ENCODE measurements at places on chromosomes 7 and 10.

- DNase-seq, result no peak
Observed at GRCh38 chr10:91162495-91163268, 57.8 kb upstream of the PCGF5 start.

- DNase-seq, result no peak
Observed at GRCh38 chr7:143203386-143203785, 18.5 kb upstream of the TAS2R40 start.

DNA sequence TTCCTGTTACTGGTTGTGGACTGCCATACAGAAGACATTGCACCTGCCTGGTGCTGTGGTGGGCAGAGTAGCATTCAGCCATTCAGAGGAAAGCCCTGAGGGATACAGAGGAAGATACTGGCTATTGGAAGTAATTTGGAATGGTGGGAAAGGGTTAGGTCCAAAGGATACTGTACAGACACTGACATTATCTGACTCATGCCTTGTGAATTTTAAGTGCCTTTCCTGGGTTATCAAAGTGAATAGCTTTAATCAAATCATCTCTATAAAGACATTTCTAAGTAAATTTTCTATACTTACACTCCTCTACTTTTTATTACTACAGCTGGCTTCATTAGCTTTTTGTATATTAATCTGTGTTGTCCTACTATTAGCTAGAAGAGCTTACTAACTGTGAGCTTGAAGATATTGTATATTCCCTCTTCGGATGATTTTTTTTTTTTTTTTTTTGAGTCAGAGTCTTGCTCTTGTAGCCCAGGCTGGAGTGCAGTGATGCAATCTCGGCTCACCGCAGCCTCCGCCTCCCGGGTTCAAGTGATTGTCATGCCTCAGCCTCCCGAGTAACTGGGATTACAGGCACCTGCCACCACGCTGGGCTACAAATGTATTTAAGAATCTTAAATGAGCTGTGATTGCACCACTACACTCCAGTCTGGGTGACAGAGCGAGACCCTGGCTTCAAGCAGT, 186.5 kb downstream of the ADK start:
- DNase-seq, result no peak

- no peak for DNase-seq
Observed at GRCh38 chr10:32204606-32205005, 142.4 kb downstream of the EPC1 start.

DNA sequence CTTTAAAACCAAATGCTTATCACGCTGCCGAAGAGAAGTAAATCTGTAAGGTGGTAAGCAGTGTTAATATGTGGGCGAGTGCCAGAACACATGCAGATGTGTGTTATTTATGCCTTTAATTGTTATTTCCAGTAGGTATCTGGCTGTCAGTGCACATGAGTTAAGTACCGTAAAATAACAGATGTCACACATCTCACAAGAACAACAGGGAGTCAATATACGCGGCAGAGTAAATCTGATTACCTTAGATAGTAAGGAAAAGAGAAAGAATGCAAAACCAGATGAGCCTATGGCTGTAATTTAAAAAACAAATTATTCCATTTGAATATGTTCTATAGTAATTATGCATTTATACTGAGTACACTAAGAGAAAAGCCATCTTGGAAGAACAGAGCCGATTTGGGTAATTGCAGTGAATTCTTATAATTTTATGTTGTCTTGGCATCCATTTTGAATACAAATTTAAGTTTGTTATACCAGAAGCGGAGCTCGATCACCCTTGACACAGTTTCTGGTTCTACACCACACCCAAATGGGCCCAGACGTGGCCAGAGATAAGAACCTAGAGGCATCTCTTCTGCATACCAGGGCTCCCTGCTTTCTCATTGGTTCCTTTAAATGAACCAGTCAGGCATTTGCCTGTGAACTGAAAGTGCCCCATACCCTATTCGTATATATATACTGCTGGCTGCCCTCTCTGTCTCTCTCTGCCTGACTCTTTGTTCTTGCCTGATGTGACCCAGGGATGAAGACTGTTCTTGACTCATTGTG, 34.8 kb downstream of the DNAJB9 start:
- DNase-seq, result peak; percentile 33

GRCh38 chr7:27910326-27910725, 170.4 kb downstream of the TAX1BP1 start:
- no peak for DNase-seq

DNA sequence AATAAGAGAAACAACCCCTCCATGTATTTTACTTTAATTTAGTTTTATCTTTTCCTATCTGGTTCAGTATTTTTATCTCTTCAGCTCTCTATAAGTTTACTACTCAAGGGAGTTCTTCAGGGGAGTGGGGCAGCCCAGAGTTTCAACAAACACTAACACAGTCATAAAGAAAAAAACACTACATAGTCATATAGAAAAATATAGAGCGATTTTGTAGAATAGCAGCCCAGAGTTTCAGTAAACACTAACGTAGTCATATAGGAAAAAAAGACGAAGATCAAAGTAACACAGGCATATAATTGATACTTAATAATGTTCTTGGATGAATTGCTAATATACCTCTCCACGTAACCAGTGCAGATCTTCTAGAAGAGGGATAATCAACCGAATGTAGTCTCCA, 54.7 kb downstream of the PON1 start:
- DNase-seq, result no peak
